Left kidney (tissue), 8 donors: ENCODE measurements at places on chromosomes 3 and 15.
A peak's percentile ranks its signal among the peaks of the same experiment; 100 is the strongest.

GRCh38 chr15:42800731-42801474 lies 64.0 kb upstream of the CDAN1 start:
- no peak for DNase-seq

DNA sequence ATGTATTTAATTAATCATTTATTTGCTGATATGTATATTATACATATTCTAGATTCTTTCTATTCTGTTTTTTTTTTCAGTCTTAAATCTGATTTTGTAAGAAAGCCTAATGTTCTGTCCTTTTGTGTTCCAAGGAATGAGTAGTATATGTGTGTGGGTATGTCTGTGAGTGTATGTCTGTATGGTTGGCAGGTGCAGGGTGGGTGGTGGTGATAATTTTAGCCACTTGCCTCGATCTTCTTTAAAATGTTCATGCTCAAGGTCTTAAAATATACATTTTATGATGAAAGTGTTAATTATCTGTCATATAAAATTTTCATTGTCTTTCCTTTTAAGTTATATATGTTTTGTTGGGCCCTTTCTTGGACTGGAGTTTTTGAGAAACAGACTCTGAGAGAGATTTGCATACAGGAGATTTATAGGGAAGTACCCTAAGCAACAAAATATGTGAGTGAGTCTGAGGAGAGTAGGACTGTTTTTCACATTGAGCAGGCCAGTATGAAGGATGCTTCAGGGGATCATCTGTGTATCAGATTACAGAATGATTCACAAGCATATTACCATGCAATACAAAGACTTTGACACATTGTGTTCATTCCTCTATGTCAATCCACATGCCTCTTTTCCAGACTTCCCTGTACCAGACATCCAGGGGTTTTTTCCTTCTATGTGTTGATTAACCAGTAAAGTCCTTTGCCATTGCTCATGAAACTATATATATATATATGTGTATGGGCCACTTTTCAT lies 211.0 kb upstream of the DPPA4 start:
- DNase-seq: no peak

GRCh38 chr15:25691544-25692430 lies 171.3 kb downstream of the ATP10A start:
- DNase-seq: no peak

DNA sequence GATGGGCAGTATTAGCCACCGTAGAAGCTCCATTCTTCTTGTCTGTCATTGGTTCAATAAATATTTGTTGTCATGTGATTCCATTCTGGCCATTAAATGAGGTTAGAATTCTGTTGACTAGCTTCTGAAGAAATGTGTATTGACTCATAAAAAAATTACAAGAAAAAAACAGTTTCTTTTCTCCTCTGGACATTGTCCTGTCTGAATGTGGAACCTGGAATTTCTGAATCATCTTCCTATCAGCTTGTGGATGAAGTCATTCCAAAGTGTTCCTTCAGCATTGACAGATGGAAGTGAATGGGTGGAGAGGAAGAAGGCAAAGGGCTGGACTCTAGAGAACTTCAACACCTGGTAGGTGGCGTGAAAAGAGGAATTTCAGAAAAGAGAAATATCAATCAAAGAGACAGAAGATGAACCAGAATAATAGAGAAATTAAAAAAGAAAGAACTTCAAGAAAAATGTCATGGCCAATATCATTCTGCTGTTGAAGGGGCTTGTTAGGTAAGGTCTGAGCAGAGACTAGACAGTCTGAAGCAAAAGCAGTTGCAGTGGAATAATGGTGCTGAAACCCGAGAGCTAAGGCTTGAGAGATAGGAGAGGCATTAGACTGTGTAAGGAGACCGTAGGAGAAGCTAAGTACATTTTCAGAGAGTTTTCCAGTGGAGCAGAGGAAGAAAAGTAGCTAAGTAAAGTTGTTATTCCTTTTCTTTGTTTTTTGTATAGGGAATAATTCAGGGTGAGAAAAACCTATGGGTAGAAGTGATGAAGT lies 806.6 kb downstream of the SQOR start:
- DNase-seq: no peak

GRCh38 chr15:29438703-29439055 lies 169.1 kb upstream of the NSMCE3 start:
- DNase-seq: no peak

- no peak for DNase-seq
These were observed 19.5 kb downstream of the PSTPIP1 start for GRCh38 chr15:77014132-77015081.

DNA sequence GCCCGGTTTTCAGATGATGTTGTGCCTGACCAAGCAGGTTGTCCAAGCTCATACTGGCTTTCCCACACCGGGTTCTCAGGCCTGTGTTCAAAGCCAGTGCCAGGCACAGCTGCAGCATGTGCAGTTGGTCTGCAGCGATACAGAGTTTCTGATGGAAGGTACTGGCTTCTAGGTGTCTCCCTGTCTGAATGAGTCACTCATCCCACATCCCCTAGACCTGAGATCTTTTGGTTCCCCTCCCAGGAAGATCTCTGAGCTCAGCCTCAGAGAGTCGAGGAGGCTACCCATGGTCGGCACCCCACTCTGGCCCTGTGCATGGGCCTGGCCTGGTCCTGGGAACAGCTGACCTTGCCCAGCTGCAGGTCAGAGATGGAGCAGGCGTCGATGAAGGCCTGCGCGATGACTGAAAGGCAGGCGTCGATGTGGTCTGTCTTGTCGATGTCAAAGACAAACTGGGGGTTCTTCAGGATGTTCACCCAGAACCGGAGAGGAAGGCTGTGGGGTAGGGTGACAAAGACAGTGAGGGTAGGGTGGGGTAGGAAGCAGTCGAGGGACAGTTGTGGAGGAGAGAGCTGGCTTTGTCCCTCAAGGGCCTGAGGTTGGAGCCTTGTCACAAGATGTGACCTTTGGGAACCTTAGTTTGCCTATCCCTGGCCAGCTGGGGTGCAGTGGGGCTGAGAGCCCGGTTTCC lies 15.3 kb downstream of the H1-8 start:
- DNase-seq: no peak

DNA sequence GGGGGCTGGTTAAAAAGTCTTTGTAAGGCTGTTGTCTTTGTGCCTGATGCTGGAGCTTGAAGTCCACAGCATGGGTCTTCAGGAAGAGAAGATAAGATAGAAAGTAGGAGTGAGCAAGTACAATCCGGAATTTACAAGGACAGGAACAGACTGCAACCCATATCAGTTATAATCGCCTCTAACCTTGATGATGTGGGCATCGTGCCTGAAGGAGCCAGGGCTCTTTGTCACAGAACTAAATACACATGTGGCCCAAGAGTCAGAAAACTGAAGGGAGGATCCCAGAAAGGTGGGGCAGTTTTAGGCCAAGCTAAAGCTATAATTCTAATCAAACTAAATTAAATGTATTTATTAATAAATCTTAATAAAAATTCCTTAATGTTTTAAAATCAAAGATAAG lies 132.2 kb downstream of the TMCO5A start:
- no peak for DNase-seq

GRCh38 chr3:194999491-194999890 lies 271.5 kb downstream of the XXYLT1 start:
- no peak for DNase-seq

- no peak for DNase-seq
These were observed 283.1 kb upstream of the NR2F2 start for GRCh38 chr15:96047255-96047931.

GRCh38 chr3:113096188-113096892 lies 105.6 kb downstream of the GTPBP8 start:
- no peak for DNase-seq

GRCh38 chr3:153502682-153503081 lies 340.7 kb downstream of the RAP2B start:
- no peak for DNase-seq

DNA sequence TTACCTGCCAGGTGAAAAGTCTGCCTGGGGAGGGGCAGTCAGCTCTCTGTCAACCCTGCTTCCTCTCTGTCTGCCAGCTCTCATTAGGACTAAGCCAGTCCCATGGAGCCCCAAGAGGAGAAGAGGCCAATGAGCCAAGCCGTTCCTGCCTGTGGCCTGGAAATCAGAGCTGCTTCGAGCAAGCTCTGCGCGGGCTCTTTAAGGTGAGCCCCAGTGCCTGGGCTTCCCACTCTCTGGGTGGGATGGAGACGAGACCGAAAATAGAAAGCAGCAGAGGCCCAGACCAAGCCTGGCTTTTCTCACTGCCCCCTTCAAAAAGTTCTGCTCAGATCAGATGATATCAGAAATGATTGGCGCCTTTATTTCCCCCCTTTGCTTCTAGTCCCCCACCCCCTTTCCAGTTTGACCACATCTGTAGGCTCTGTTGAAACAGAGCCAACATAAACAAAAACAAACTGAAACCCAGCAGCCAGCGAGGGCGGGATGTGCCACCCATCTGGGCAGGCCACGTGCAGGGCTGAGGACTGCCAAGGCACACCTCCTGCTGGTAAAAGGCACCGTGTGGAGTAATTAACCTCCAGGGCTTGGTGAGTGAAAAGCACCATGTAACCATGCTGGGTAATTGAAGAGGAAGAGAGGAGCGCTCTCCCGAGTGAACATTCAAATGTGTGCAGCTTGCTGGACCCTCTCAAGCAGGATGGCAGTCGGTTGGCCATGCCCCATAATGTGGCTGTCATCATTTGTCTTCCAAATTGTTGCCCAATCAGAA lies 471.0 kb upstream of the PROK2 start:
- DNase-seq: peak; percentile 74

DNA sequence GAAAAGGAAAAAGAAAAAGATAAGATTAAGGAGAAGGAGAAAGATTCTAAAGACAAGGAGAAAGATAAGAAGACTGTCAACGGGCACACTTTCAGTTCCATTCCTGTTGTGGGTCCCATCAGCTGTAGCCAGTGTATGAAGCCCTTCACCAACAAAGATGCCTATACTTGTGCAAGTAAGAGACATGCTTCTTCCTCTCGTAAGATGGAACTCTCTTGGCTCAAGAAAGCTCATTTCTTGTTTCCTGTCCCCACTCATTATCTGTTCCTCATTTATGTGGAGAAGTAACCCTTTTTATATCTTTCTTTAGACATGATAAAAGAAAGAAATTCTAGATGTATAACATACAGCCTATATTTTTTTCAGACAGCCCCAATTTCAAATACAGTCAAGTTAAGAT lies 101.4 kb downstream of the KLHL25 start:
- no peak for DNase-seq

DNA sequence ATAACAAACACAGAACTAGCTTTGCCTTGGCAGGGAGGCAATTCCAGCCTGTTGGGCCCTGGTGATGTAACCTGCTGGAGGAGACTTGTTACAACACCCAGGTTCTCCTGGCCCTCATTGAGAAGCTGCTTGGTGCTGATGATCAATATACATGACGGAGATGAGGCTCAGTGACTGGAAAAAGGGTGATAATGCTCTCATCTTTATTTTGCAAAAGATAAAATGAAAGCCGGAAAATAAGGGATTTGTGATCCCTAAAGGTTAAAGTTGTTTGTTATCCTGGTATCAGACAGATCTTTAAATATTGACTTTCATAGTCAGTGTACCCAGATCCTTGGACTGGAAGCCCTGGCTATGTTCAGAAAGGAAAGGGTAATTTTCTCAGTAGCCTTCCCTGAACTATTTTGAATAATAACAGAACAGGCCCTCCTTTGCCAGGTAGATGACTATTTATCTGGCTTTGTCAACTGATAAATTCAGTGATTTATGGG lies 118.9 kb upstream of the MEIS2 start:
- DNase-seq: no peak

GRCh38 chr3:33791477-33792166 lies 6.8 kb upstream of the PDCD6IP start:
- no peak for DNase-seq
